ENCODE measurements at places on chromosomes 7 and 10. TPM values are rescaled to one million over a fixed set of nuclear protein-coding genes. Genes with fewer than 3 reads are reported as not detected.

DNA sequence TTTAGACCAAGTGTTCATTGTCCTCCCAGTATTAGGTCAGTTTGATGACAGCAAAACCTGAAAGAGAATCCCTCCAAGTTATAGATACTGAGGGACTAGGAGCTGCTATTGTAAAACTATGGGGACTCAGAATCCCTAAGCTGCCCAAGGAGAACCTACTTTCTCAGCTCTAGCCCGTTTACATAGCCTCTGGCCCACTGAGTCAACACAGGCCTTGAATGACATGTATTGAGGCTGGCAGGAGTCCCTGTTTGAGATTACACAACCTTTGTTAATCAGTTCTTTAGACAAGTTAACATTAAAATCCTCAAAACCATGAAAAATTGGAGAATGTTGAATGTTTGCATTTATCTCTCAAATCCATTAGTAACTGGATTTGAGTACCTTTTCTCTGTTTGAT, 1079.0 kb downstream of the KCNMA1 start:
- H3K27ac ChIP-seq = peak overlapping the region; percentile 59
- H3K4me3 ChIP-seq = no peak overlapping the region
- no peaks in the 10 kb centered on the region for H3K36me3 ChIP-seq
- peaks cover 46% of the 10 kb centered on the region for H3K4me1 ChIP-seq

DNA sequence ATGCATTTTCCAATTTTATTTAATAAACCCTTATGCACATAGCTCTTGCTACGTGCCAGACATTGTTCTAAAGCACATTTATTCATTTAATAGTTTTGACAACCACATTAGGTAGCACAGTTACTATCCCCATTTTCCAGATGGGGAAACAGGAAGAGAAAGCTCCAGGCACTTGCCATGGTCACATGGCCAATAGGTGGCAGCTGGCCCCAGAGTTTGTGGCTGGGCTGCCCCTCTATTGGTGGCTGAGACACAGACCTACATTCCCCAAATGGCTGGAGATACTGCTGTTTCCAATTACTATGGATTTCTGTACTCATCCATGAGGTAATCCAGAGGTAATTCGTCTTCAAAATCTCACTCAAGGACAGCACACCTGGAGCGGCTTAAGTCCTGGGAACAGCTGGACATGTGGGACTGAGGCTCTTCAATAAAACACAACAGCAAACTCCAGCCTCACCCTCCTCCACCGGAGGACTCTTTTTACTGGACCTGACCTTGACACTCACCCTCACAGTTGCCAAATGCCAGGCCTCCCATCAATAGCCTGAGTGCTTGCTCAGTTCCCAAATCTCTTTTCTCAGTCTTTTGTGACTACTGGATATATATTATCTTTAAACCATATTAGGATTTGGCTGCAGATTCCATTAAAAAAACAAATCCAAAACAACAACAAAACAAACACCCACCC, 106.1 kb downstream of the CLEC2L start:
- no peaks in the 10 kb centered on the region for H3K4me1 ChIP-seq
- peaks cover 71% of the 10 kb centered on the region for H3K36me3 ChIP-seq
- H3K27me3 ChIP-seq = no peaks in the 10 kb centered on the region
- no peak for DNase-seq
- no peak overlapping the region for H3K27ac ChIP-seq

Gene TMEM106B
- 86.9 TPM for total RNA-seq

GRCh38 chr7:128059143-128059988, 28.1 kb upstream of the LRRC4 start:
- H3K4me1 ChIP-seq = no peaks in the 10 kb centered on the region
- H3K27ac ChIP-seq = no peak overlapping the region
- DNase-seq = no peak
- no peaks in the 10 kb centered on the region for H3K27me3 ChIP-seq
- H3K36me3 ChIP-seq = no peaks in the 10 kb centered on the region

GRCh38 chr10:120392245-120392644, 64.8 kb upstream of the PLPP4 start:
- no peaks in the 10 kb centered on the region for H3K4me1 ChIP-seq
- no peaks in the 10 kb centered on the region for H3K36me3 ChIP-seq
- H3K4me3 ChIP-seq = no peak overlapping the region
- no peaks in the 10 kb centered on the region for H3K27me3 ChIP-seq
- H3K27ac ChIP-seq = no peak overlapping the region

GRCh38 chr10:3750006-3750816, 34.8 kb downstream of the KLF6 start:
- H3K4me1 ChIP-seq = peaks cover 27% of the 10 kb centered on the region
- H3K27me3 ChIP-seq = no peaks in the 10 kb centered on the region
- DNase-seq = peak; percentile 76
- peak overlapping the region; percentile 20 for H3K4me3 ChIP-seq

- no peak overlapping the region for H3K4me3 ChIP-seq
- DNase-seq = no peak
- H3K27me3 ChIP-seq = no peaks in the 10 kb centered on the region
- H3K4me1 ChIP-seq = no peaks in the 10 kb centered on the region
- no peaks in the 10 kb centered on the region for H3K36me3 ChIP-seq
These were observed 38.6 kb upstream of the TNKS2 start for GRCh38 chr10:91759581-91759986.

DNA sequence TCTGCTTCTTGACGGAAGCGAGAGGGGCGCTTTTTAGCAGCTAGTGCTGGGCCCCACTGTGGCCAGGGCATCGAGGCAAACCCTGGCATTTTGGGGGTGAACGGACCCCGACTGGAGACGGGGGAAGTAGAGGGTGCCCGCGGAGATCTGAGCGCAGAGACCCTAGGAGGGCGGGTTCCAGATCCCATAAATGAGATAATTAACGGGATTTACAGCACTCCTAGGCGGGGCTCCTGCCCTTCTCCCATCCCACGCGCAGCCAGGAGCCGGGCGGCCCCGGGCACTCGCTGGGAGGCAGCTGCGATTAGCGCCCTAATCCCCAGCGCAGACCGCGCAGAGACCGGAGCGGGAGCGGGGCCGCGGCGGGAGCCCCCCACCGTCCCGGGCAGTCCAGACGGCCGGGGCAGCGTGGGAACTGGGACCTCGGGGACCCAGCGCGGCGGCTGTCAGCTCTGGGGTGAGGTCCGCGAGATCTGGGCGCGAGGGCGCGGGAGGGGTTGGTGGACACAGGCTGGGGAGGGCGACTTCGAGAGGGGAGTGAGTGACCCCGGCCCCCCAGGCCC, 735 bp downstream of the JCAD start:
- H3K4me1 ChIP-seq = no peaks in the 10 kb centered on the region
- DNase-seq = no peak
- H3K27ac ChIP-seq = peak overlapping the region; percentile 88
- peak overlapping the region; percentile 83 for H3K4me3 ChIP-seq

- no peaks in the 10 kb centered on the region for H3K4me1 ChIP-seq
- DNase-seq = no peak
- H3K36me3 ChIP-seq = no peaks in the 10 kb centered on the region
- no peak overlapping the region for H3K4me3 ChIP-seq
These were observed 552.8 kb downstream of the ANKRD7 start for GRCh38 chr7:118777308-118777707.
